ENCODE measurements at places on chromosomes 1 and 21. TPM values are rescaled to one million over a fixed set of nuclear protein-coding genes. Genes with fewer than 3 reads are reported as not detected.

The TMPRSS2 gene
- not detected for total RNA-seq

The BNIPL gene
- total RNA-seq = 0.20 TPM

The REN gene
- total RNA-seq = not detected

The ABCG1 gene
- 1.9 TPM for total RNA-seq

The BACH1 gene
- 13.1 TPM for total RNA-seq

The C8A gene
- total RNA-seq = not detected

The MAN1C1 gene
- not detected for total RNA-seq

The OR10J1 gene
- total RNA-seq = not detected

The ANGPTL3 gene
- total RNA-seq = not detected

The RHCE gene
- 0.36 TPM for total RNA-seq

The CELA3B gene
- not detected for total RNA-seq

The LMX1A gene
- not detected for total RNA-seq

The ADGRL2 gene
- 0.57 TPM for total RNA-seq

The YBEY gene
- 55.8 TPM for total RNA-seq

The CCDC27 gene
- total RNA-seq = not detected

The S1PR1 gene
- total RNA-seq = not detected

The SH3GLB1 gene
- 24.1 TPM for total RNA-seq

The PSEN2 gene
- total RNA-seq = 25.1 TPM

The TAS1R1 gene
- total RNA-seq = not detected

The DESI2 gene
- 159 TPM for total RNA-seq

The AGT gene
- not detected for total RNA-seq

The SPATA46 gene
- total RNA-seq = not detected

The SLAMF7 gene
- total RNA-seq = not detected

The VWA5B1 gene
- total RNA-seq = not detected

The GBP6 gene
- not detected for total RNA-seq

The GLIS1 gene
- not detected for total RNA-seq

The HEYL gene
- 0.10 TPM for total RNA-seq

The SPATA21 gene
- not detected for total RNA-seq

The TPTE gene
- total RNA-seq = not detected
